T47D (cell line): ENCODE measurements at places on chromosomes 3 and 15.
A peak's percentile ranks its signal among the peaks of the same experiment; 100 is the strongest.

DNA sequence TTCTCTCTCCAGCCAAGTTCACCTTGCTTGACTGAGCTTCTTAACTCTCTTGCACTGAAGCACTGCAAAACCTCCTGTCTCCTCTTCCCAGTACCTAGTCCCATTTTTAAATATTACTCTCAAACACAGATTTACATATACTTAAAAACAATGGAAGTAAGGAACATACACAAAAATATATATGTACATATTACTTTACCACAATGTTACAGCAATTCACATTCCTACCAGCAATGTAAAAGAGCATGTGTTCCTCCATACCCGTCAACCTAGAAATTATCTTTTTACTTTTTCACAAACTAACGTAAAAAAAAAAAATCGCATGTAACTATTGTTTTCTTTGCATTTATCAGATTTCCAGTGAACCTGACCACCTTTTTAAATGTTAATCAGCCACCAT, 60.4 kb downstream of the RYK start:
- DNase-seq: no peak

- DNase-seq: no peak
These were observed 38.6 kb downstream of the ATP1B3 start for GRCh38 chr3:141915016-141915415.

GRCh38 chr15:70491201-70491621, 272.1 kb downstream of the UACA start:
- DNase-seq: no peak

DNA sequence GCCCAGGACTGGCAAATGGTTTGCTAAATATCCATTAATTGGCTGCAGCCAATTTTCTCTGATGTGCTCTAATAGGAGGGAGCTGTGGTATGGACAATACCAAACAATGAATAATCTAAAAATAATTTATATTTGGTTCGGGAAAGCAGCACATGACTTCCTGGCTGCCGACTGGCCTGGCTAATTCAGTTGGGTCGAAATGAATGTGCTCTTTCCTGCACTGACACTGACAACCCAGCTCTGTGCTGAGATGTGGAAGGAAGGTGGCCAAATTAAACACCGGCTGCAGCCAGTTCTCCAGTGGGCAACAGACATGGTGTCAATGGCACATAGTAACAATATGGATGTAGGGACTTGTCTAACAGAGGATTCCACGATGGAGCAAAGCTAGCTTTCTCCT, 21.1 kb upstream of the COLQ start:
- no peak for DNase-seq

DNA sequence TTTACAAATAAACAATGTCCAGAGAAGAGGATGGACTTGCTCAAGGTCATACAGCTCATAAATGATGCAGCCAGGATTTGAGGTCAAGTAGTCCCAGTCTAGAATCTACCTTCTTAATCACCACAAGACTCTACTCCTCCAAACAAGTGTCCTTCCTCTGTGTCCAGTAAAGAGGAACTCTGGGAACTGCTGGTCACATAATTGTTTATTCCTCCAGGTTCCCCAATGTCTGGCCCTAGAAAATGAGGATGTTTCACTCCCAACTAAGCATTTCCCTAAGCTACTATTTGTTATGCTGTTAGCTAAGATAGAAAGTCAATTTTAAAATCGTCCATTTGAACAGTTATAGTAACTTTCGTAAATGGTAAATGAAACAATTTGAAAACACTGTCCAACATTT, 192.4 kb downstream of the FHIT start:
- DNase-seq: no peak

DNA sequence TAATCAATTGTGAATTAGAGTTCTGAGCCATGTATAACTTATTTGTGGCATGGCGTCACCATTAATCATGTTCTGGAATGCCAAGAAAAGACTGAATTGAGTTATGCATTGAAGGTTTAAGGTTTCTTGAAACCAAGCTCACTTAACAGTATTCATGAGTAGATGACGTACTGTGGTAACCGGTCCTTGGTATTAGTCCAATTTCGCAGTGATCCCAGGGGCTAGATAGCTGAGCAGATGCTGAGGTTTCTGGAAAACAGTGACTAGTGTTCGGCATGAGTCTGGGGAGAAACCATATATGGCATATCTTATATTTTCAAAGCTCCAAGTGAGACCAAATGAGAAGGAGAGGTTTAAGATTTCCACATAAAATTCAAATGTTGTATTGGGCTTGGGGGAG, 218.3 kb upstream of the LYSMD4 start:
- no peak for DNase-seq

DNA sequence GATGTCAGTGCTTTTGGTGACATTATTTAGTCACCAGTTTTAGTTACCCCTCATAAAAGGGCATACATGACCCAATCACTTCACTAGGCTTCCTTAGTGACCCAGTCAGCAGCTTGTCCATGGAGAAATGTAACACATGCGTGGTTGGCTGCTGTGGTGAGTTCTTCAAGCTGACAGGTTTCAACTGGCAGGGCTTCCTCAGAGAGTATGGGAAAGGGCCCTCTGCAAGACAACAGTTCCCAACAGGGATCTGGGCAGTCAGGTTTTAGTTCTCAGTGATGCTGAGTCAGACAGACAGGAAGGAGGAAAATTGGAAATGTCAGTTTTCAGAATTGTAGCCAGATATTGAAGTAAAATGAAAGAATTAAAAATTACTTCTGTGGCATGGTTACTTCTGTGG, 282.5 kb downstream of the TBL1XR1 start:
- no peak for DNase-seq

DNA sequence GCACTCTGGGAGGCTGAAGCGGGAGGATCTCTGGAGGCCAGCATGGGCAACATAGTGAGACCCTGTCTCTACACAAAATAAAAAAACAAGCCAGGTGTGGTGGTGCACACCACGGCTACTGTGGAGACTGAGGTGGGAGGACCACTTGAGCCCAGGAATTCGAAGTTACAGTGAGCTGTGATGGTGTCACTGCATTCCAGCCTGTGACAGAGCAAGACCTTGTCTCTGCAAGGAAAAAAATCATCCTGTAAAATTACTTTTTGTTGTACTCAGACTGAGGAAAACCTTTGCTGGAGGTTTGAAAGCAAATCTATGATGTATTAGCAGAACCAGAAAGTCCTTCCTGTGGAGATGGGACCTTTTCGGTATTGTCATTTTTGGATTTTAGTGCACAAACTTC, 63.3 kb downstream of the ATP1B3 start:
- DNase-seq: no peak

GRCh38 chr3:194985031-194985578, 285.9 kb downstream of the XXYLT1 start:
- DNase-seq: peak; percentile 98

DNA sequence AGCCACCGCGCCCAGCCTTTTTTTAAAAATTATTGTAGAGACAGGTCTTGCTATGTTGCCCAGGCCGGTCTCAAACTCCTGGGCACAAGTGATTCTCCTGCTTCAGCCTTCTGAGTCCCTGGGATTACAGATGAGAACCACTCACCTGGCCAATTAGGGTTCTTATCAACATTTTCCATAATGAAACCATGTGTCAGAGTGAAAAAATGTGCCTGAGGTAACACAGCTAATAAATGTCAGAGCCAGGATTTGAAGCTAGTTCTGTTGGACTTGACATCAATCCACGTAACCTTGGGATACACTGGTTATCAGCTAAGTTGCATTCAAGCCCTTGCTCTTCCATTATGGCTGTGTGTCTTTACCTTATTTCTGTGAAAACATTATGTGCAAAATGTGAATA, 29.1 kb downstream of the CHST14 start:
- no peak for DNase-seq

DNA sequence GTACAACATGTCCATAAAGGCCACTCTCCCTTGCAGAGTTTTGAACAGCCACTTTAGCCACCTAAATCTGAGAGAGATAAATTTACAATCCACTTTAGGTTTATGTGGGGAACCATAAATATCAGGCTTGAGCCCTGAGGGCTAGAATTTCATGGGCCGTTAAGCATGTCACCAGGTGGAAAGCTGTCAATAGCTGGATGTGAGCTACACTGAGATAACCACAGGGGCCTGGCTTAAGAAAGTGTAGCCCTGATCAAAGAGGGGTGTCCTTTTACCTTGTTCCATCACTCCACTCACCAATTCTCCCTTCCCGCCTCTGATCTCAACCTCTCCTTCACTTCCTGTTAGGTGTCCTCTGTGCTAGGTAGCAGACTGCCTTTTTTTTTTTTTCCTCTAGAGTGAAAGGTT, 172.8 kb upstream of the ICE2 start:
- DNase-seq: no peak

DNA sequence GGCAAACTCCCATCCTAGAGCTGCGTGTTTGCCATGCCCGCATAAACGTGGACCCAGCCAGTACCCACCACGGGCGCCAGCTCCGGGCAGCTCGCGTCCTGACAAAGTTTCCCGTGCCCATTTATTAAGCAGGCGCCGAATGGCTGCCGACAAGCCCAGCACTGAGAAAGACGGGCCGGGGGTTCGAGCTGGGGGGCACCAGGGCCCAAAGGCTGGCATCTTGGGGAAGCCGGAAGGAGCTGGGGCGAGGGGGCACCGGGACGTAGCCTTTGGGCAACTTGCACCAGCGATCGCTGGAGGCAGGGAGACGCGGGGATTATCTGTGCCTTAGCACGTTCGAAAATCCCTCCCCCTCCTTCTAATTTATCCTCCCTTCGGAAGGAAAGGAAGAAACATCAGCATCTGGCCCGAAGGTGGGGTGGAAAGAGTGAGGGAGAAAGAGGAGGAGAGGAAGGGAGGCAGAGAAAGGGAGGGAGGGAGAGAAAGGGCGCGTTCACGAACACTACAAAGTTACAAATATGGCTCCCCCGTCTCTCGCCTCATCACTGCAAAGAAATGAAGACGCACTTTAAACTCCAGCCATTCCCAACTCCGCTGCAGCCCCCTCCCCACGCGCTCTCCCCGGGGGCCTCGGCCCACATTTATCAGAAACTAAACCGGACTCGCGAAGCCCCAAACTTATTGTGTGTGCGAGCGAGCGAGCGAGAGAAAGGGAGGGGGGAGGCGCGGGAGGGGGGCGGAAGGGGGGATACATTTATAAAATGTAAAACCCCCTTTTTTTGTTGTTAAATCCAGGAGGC, 1.0 kb downstream of the ANP32A start:
- no peak for DNase-seq

- DNase-seq: no peak
These were observed 58.3 kb downstream of the GPR171 start for GRCh38 chr3:151144760-151145159.

DNA sequence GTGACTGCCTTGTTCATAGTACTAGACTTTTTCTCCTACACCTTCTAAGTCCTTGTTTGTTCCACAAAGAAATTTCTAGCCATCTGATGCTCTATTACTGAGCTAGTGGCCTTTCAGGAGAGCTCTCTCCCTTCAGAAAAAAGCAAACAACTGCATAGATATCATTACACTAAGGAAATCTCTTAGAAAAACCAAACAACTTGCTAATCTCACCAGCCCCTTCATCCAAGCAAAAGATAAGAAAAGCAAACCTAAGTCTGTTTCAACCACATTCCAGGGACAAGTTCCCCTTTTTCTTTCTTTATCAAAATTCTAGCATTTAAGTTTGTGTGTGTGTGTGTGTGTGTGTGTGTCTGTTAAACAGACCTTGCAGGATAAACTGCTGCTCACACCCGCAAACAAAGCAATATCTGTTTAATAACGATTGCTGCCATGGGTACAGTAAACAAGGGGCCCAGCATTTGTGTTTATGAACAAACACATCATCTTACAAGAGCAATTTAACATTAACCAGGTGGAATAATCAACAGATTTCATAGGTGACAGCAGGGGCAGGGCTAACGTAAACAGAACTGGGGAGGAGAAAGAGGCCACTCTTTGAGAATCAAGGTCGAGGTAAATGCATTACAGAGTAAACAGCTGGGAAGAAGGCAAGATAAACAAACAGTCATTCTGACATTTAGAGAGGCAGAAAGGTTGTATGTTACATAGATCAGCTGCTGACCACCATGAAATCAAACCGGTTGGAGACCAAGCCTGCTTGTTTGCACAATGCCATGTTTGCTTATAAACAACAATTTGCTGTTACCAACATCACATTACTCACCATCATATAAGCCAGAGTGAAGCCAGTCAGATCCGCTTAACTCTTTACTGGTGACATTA, 375.1 kb downstream of the FOXP1 start:
- peak; percentile 61 for DNase-seq

- DNase-seq: peak; percentile 48
These were observed 921.0 kb upstream of the ROBO1 start for GRCh38 chr3:80688814-80689213.

DNA sequence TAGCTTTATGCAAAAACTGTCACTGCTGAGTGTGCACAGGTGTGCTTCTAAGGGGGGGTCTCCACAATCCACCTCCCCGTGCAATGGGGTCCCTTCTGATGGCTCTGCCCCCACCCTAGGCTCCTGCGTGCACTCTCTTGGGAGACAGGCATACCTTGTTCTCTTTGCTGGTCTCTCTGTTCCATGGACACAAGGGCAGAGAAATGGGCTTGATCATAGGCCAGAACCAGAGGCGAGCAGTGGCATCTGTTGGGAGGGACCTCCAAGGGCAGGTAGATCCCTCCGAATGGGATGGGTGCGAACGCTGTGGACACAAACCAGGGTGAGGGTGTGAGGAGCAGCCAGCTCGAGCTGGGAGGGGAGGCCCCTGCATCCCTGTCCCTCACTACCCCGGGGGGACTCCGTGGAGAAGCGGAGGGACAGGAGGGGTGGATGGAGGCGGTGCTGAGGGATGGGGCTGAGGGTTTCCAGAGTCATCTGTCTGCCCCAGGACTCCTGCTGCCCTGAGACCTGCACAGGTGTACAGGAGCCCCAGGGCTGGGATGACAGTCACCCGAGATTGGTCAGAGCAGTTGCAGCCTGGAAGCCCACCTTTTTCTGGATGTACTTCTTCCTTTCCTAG, 175.0 kb downstream of the KLF13 start:
- DNase-seq: no peak

DNA sequence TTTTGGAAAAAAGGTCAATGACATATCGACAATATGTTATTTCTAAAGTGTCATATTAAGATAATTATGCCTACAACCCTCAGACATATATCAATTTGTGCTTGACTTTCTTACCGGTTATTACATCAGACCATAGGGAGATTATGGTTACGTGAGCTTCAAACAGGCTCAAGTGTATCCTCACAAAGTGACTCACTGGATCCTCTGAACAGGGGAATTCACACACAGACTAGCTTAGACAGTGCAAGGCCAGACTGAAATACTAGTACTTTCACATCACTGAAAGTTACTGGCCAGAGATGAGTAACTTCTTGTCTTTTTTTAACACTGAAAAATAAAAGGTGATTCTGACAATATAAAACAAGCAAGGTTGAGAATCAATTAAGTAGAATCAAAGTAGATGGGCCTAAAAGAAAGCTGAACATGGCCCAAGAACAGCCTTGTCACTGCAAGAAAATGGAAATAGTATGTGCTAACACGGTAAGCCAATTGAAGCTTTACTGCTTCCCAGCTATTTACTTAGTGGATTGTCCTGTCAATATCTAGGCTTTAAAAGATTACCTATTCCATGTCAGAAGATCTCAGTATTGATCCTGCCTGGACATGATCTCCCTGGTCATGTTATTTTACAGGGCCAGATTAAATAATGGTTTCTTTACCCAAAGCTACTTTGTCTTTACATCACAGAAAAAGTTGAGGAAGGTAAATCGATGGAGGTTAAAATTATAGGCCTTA, 848.6 kb downstream of the ROBO1 start:
- DNase-seq: no peak
